Stimulated activated naive B cell treated with anti-CD40 and anti-IgM and Interleukin-4, amounts not matched to agents 10 μg/mL and 1 μg/mL and 100 μg/mL, for 72 hours (primary cell): ENCODE measurements at places on chromosomes 6 and 20.

DNA sequence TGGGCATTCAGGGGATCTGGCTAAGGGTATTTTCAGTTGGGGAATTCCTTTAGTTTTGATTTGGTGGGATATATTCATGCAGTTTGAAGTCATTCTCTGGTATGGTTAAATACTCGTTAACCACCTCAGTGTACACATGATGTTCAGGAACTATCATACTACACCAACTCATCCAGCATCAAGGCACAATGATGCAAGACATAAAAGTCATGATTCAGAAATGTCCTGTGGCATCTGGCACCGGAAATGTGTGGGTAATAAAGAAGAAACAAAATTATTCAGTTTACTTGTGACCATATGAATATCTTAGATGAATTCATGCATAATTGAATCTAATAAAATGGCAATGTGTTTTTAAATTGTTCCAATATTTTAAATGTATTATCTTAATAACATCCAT lies 129.0 kb upstream of the BMP5 start:
- H3K4me3 ChIP-seq = no peak overlapping the region
- no peak overlapping the region for H3K27ac ChIP-seq
- no peak for DNase-seq

- no peak overlapping the region for H3K27ac ChIP-seq
- H3K27me3 ChIP-seq = no peaks in the 10 kb centered on the region
- H3K4me1 ChIP-seq = no peaks in the 10 kb centered on the region
- H3K36me3 ChIP-seq = no peaks in the 10 kb centered on the region
- no peak for DNase-seq
Measured at GRCh38 chr6:11584244-11584643, 46.7 kb downstream of the TMEM170B start.

- no peak for DNase-seq
- peaks cover 65% of the 10 kb centered on the region for H3K36me3 ChIP-seq
- H3K27ac ChIP-seq = no peak overlapping the region
- no peaks in the 10 kb centered on the region for H3K27me3 ChIP-seq
- H3K4me1 ChIP-seq = no peaks in the 10 kb centered on the region
Measured at GRCh38 chr20:35006531-35006971, 50.9 kb downstream of the MYH7B start.

DNA sequence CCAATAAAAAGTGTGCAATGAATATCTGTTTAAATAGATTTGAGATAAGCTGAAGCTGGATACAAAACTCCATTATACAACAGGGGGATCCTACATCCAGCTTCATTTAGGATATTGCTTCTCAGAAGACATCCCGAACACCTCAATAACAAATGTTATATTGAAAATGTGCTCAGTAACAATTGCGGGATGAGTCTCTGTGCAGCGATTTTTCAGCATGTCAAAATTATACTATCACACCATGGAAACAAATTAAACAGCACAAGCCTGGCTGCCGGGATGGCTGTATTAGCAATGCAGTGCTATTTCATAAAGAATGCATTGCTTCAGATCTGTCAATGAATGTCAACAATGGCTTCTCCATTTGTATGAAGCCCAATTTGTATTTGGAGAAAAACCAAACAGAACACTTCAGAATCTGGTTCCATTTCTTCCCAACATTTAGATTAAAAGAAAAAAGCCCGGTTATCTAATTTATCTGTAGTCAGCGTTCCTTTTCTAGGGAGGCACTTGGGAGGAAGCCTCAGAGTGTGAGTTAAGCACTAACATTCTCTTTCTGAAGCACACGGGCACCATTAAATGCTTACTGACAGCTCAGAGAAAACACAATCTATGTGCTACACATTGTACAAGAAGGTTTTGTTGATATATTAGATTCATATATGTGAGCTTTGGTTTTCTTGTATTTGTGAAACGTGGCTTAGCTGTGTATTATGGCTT lies 310.9 kb upstream of the AGPAT4 start:
- H3K27ac ChIP-seq = no peak overlapping the region
- H3K36me3 ChIP-seq = no peaks in the 10 kb centered on the region

- no peak overlapping the region for H3K27ac ChIP-seq
- peaks cover 13% of the 10 kb centered on the region for H3K27me3 ChIP-seq
- H3K36me3 ChIP-seq = no peaks in the 10 kb centered on the region
Measured at GRCh38 chr6:26350858-26351543, 14.0 kb upstream of the BTN3A2 start.

GRCh38 chr6:116105247-116105646 lies 4.6 kb downstream of the NT5DC1 start:
- no peak overlapping the region for H3K4me3 ChIP-seq
- no peaks in the 10 kb centered on the region for H3K27me3 ChIP-seq
- H3K4me1 ChIP-seq = peaks cover 45% of the 10 kb centered on the region
- no peak for DNase-seq

DNA sequence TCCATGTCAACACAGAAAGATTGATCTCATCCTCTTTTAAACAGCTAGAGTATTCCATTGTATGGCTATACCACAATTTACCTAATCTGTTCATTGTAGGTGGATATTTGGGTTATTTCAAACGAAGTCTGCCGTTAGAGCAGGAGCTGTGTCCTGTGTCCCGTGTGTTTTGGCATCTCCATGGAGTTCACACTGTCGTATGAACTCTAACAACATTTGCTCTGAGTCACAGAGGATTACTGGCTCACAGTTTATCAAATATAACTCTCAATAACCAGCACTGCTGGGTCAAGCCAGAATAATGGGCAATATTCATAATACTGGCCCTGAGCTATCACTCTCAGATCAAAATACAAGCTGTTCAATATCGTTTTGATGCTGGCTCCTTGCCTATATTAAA lies 16.4 kb downstream of the TRAM2 start:
- no peak overlapping the region for H3K27ac ChIP-seq
- peaks cover 11% of the 10 kb centered on the region for H3K4me1 ChIP-seq
- H3K27me3 ChIP-seq = no peaks in the 10 kb centered on the region
- H3K4me3 ChIP-seq = no peak overlapping the region

DNA sequence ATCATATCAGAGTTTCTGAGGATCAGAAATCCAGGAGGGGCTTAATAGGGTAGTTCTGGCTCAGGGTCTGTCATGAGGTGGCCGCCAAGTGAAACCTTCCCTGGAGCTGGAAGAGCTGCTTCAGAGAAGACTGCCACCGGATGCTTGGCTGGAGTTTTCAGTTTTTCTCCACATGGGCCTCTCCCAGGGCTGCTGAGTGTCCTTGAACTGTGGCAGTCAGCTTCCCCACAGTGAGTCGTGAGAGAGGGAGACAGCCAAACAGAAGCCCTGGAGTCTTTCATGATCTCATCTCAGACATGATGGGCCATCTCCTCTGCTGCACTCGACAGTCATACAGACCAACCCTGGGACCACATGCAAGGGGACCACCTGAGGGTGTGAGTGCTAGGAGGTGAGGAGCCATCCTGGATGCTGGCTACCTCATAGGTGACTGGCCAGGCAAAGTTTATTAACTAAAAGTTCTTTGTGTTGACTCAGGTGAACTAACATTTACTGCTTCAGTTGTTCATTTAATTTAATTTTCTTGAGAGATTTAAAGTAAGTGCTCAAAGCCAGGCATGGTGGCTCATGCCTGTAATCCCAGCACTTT lies 71.5 kb downstream of the SHLD1 start:
- H3K27me3 ChIP-seq = no peaks in the 10 kb centered on the region
- H3K27ac ChIP-seq = no peak overlapping the region
- H3K4me3 ChIP-seq = no peak overlapping the region
- DNase-seq = no peak
- peaks cover 43% of the 10 kb centered on the region for H3K4me1 ChIP-seq

DNA sequence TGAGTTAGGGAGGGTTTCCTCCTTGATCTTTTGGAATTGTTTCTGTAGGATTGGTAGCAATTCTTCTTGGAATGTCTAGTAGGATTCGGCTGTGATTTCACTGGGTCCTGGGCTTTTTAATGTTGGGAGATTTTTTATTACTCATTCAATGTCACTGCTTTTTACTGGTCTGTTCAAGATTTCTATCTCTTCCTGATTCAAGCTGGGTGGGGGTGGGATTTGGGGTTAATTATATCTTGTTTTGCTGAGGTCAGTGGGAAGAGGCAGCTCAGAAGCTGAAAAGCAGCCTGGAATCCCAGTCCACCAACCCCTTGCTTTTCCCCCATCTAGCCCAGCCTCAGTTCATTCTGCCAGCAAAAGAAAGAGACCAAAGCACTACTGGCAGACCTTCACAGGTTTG lies 39.6 kb downstream of the SUMO4 start:
- DNase-seq = no peak
- no peaks in the 10 kb centered on the region for H3K36me3 ChIP-seq
- peak overlapping the region; percentile 31 for H3K27ac ChIP-seq
- H3K4me1 ChIP-seq = peaks cover 46% of the 10 kb centered on the region
- H3K4me3 ChIP-seq = no peak overlapping the region

GRCh38 chr6:166877349-166877748 lies 79.0 kb downstream of the RNASET2 start:
- H3K27ac ChIP-seq = no peak overlapping the region
- no peaks in the 10 kb centered on the region for H3K4me1 ChIP-seq
- no peak for DNase-seq
- no peaks in the 10 kb centered on the region for H3K27me3 ChIP-seq

DNA sequence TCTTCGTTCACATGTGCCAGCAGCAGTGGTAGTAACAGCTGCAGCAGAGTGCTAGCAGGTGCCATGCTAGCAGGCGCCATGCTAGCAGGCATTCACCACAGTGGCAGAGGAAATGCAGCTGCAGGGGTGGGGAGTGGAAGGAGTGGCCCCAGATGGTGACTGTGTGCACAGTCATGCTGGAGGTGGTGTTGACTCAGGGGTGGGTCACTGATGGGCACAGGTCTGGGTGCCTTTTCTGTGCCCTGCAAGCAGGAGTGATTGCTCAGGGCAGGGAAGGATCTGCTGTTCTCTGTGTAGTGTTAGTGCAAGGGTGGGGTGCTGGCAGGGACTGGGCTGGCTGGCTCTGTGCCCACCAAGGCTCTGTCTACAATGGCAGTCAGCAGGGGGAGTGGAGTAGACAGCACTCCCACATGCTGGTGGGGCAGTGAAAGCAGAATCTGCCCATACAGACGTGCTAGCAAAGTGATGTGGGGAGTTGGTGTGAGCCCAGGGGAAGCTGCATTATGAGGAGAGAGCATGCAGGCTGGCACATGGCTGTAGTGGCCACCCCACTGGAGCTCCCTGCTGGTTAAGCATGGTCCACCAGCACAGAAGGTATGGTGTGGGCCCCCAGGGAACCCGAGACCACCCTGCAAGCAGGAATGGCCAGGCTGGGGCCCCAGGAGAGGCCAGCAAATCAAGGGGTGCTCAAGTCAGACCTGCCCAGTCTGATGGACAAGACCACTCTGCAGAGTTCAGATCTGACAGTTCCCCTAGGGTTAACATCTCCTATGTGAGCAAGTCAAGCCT lies 11.4 kb upstream of the TSPYL4 start:
- DNase-seq = no peak
- H3K27ac ChIP-seq = no peak overlapping the region
- no peak overlapping the region for H3K4me3 ChIP-seq
- peaks cover 40% of the 10 kb centered on the region for H3K36me3 ChIP-seq

GRCh38 chr6:37048851-37049757 lies 43.6 kb downstream of the FGD2 start:
- peaks cover 54% of the 10 kb centered on the region for H3K4me1 ChIP-seq
- H3K4me3 ChIP-seq = peak overlapping the region; percentile 38
- H3K27ac ChIP-seq = peak overlapping the region; percentile 96
- H3K27me3 ChIP-seq = no peaks in the 10 kb centered on the region
- DNase-seq = peak; percentile 76

DNA sequence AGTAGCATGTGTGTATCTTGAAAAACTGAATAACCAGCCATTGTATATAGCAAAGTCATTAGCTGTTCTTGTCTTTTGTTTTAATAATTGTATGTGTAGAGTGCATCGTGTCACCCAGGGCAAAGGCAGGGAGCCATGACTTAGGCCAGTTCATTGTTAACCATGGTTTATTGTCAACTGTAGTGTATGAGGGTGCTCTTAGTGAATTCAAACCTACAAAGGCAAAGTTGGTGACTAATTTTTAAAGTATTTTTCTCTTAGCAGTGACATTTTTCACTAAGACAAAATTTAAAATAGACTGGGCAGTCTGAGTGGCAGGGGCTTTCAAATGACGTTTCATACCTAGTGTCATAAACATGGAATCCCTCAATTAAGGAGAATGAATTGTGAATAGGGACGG lies 79.0 kb downstream of the TULP4 start:
- no peak for DNase-seq
- H3K27ac ChIP-seq = no peak overlapping the region
- H3K36me3 ChIP-seq = peaks cover 22% of the 10 kb centered on the region

- no peak overlapping the region for H3K4me3 ChIP-seq
- no peaks in the 10 kb centered on the region for H3K4me1 ChIP-seq
- no peak for DNase-seq
- no peaks in the 10 kb centered on the region for H3K27me3 ChIP-seq
- no peak overlapping the region for H3K27ac ChIP-seq
Measured at GRCh38 chr20:21862259-21862946, 156.9 kb downstream of the PAX1 start.

DNA sequence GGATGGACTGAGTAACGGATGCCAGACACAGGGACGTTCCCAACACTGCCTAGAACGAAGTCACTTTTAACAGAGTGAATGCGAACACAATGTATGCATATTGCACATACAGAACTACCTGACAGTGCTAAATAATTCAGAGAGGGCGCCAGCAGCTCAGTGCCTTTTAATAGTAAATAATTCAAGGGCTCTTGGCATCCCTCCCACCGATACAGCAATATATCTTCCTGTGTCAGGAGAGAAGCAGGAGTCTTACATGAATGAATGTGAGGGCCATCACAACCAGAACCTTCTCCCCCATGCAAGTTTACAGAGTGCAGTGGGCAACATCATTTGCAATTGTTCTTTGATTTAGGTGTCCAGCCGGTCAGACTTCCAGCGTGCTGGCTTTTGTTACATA lies 88.4 kb upstream of the KCNG1 start:
- no peak for DNase-seq
- no peaks in the 10 kb centered on the region for H3K27me3 ChIP-seq
- H3K4me1 ChIP-seq = peaks cover 4% of the 10 kb centered on the region
- no peak overlapping the region for H3K4me3 ChIP-seq
- H3K36me3 ChIP-seq = no peaks in the 10 kb centered on the region

DNA sequence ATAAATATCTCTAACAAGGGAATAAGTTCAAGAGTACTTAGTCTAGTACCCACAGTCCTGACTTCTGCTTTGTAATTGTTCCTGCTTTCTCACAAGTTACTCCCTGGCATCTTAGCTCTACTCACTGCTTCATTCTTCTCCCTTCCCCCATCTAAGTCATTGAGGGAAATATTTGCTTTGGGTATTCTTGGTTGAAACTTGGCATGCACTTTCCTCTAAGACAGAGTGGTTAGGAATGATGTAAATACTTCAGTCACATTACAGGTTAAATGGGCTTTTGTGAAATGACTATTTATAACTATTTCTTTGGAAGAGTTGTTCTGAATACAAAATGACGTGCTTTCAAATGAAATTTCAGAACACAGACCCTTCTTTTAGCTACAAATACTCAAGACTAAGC lies 67.7 kb upstream of the PLEKHG1 start:
- no peaks in the 10 kb centered on the region for H3K36me3 ChIP-seq
- H3K27me3 ChIP-seq = no peaks in the 10 kb centered on the region
- peaks cover 9% of the 10 kb centered on the region for H3K4me1 ChIP-seq

GRCh38 chr20:37407019-37407566 lies 61.2 kb downstream of the SRC start:
- peaks cover 28% of the 10 kb centered on the region for H3K36me3 ChIP-seq
- H3K27ac ChIP-seq = peak overlapping the region; percentile 38
- peaks cover 36% of the 10 kb centered on the region for H3K4me1 ChIP-seq
- peak overlapping the region; percentile 77 for H3K4me3 ChIP-seq
- H3K27me3 ChIP-seq = peaks cover 18% of the 10 kb centered on the region

GRCh38 chr6:87465051-87465450 lies 7.7 kb upstream of the SLC35A1 start:
- no peak overlapping the region for H3K27ac ChIP-seq
- no peaks in the 10 kb centered on the region for H3K36me3 ChIP-seq
- H3K27me3 ChIP-seq = peaks cover 27% of the 10 kb centered on the region
- H3K4me1 ChIP-seq = no peaks in the 10 kb centered on the region
- H3K4me3 ChIP-seq = no peak overlapping the region
- no peak for DNase-seq
